Dorsolateral prefrontal cortex (tissue), 122 donors: ENCODE measurements at places on chromosomes 3 and 15. TPM values are rescaled to one million over a fixed set of nuclear protein-coding genes. Genes with fewer than 3 reads are reported as not detected.

The ATP8B4 gene
- total RNA-seq: 11.1 TPM

The UBE2E2 gene
- total RNA-seq: 120 TPM

The CPLX3 gene
- total RNA-seq: 2.9 TPM

The SCN11A gene
- total RNA-seq: 0.56 TPM

The CELF6 gene
- total RNA-seq: 21.0 TPM

The GLDN gene
- 46.9 TPM for total RNA-seq

The DUT gene
- 107 TPM for total RNA-seq

The TM4SF1 gene
- 64.4 TPM for total RNA-seq

The ATP10A gene
- total RNA-seq: 17.4 TPM

The ARHGEF26 gene
- total RNA-seq: 18.9 TPM

The MYH15 gene
- 2.4 TPM for total RNA-seq

The CCR9 gene
- total RNA-seq: 1.3 TPM

The DAZL gene
- not detected for total RNA-seq
